Sigmoid colon (tissue), 7 donors: ENCODE measurements at places on chromosomes 16 and 17.

DNA sequence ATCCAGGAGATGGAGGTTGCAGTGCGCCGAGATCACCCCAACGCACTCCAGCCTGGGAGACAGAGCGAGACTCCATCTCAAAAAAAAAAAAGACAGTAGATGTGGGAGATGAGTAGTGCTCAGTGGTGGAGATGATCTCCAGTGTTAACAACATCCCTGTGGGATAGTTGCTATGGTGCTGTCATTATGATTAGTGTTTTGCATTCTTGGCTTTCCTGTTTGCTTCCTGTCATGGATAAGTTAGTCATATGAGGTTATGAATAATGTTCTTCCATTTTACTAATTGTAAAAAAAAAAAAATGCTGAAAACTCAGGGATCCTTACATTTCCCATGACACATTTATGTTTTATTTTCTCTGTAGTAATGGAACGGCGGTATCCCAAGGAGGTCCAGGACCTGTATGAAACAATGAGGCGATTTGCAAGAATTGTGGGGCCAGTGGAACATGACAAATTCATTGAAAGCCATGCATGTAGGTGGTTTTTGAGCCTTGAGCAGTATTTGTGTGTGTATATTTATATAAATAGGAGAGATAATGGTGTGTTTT is 24.5 kb upstream of the DUSP14 start:
- DNase-seq: no peak
- H3K4me1 ChIP-seq: no peaks in the 10 kb centered on the region
- H3K27ac ChIP-seq: no peak overlapping the region
- H3K4me3 ChIP-seq: no peak overlapping the region

DNA sequence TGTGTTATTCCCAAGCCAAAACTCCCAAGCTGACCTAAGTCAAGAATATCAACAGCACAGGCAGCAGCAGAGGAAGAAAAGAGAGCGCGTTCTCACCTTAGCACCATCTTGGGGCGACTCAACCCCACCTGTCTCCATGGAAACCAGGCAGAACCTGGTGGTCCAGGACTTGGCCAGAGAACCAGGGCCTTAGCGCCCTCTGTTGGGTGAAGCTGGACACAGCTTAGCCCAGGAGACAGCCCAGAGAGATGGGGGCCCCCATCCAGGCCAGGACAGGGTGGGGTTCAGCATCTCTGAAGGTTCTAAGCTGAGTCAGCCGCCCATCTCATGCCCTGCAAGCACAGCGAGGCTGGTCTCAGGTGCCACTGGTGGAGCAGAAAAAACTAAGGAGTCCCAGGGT is 60.1 kb upstream of the TMEM132E start:
- DNase-seq: no peak
- no peak overlapping the region for H3K27ac ChIP-seq
- H3K4me3 ChIP-seq: no peak overlapping the region
- H3K36me3 ChIP-seq: no peaks in the 10 kb centered on the region
- no peaks in the 10 kb centered on the region for H3K4me1 ChIP-seq

- no peaks in the 10 kb centered on the region for H3K36me3 ChIP-seq
- H3K4me3 ChIP-seq: no peak overlapping the region
- H3K27me3 ChIP-seq: no peaks in the 10 kb centered on the region
- H3K27ac ChIP-seq: peak overlapping the region; percentile 70
Measured at GRCh38 chr17:9050801-9051401, 29.6 kb downstream of the NTN1 start.

DNA sequence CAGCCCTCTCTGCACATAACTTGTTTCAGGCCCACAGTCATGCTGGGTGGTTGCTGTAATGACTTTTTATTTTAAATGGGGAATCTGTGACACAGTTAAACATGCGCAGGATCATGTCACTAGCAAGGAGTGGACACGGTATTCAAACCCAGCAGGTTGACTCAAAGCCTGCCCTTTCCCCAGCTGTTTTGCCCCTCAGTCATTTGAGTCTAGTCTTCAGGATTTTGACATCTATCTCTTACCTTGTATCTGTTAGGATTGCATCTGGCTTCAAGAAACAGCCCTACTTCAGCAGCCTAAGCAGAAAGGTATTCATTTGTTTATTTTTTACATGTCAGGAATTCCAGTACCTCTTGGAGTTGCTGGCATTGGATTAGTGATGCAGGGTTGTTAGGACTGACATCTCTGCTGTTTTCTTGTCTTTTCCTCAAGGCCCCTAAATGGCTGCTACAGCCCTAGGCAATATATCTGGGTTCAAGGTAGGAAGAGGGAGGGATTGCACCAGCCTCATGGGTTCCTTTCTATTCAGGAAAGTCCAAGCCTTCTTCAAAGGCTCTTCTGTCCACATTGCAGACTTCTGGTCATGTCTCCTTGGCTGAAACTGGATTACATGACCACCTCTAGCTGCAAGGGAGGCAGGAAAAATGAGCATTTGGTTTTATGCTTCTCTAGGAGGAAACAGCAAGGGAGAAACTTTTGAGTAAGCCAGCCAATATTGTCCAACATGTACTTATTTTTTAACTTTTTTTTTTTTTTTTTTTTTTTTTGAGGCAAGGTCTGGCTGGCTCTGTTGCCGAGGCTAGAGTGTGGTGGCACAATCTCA is 22.8 kb downstream of the ABCC1 start:
- DNase-seq: no peak
- peak overlapping the region; percentile 81 for H3K27ac ChIP-seq
- H3K36me3 ChIP-seq: no peaks in the 10 kb centered on the region
- H3K27me3 ChIP-seq: no peaks in the 10 kb centered on the region
- H3K4me3 ChIP-seq: no peak overlapping the region
- H3K4me1 ChIP-seq: peaks cover 60% of the 10 kb centered on the region
